ENCODE measurements at places on chromosomes 11 and 22. TPM values are rescaled to one million over a fixed set of nuclear protein-coding genes. Genes with fewer than 3 reads are reported as not detected.

VPREB3 gene
- total RNA-seq: not detected

CCDC15 gene
- 0.71 TPM for total RNA-seq

SLC22A6 gene
- total RNA-seq: not detected

SCN2B gene
- total RNA-seq: 0.69 TPM

GRCh38 chr11:72072348-72072747 is 8.0 kb downstream of the NUMA1 start:
- H3K36me3 ChIP-seq: no peaks in the 10 kb centered on the region
- H3K4me1 ChIP-seq: peaks cover 59% of the 10 kb centered on the region
- no peak for DNase-seq
- H3K27me3 ChIP-seq: no peaks in the 10 kb centered on the region
- no peak overlapping the region for H3K4me3 ChIP-seq

DNA sequence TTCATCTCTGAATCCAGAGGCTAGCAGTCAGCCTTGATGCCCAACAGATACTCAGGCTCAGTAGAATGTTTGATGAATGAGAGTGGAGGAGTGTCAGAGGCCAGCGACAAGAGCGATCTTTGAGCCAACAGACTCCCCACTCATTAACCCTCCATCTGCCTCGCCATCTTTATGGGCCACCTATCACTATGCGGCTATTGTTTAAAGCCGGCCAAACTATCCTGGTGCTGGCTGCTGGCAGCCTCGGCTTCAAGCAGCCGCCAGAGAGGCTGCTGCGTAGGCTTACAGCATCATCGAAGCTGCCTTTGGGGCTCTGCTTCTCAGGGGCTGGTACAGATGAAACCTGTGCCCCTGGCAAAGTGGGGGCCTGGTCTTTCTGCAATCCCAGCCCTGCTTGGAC is 525.6 kb downstream of the INSC start:
- H3K4me3 ChIP-seq: no peak overlapping the region
- H3K36me3 ChIP-seq: no peaks in the 10 kb centered on the region
- H3K4me1 ChIP-seq: peaks cover 6% of the 10 kb centered on the region
- no peak for DNase-seq

GRCh38 chr22:45036154-45036553 is 26.3 kb upstream of the PHF21B start:
- no peaks in the 10 kb centered on the region for H3K27me3 ChIP-seq
- H3K4me3 ChIP-seq: no peak overlapping the region
- no peak overlapping the region for H3K27ac ChIP-seq
- DNase-seq: no peak
- H3K36me3 ChIP-seq: no peaks in the 10 kb centered on the region

DNA sequence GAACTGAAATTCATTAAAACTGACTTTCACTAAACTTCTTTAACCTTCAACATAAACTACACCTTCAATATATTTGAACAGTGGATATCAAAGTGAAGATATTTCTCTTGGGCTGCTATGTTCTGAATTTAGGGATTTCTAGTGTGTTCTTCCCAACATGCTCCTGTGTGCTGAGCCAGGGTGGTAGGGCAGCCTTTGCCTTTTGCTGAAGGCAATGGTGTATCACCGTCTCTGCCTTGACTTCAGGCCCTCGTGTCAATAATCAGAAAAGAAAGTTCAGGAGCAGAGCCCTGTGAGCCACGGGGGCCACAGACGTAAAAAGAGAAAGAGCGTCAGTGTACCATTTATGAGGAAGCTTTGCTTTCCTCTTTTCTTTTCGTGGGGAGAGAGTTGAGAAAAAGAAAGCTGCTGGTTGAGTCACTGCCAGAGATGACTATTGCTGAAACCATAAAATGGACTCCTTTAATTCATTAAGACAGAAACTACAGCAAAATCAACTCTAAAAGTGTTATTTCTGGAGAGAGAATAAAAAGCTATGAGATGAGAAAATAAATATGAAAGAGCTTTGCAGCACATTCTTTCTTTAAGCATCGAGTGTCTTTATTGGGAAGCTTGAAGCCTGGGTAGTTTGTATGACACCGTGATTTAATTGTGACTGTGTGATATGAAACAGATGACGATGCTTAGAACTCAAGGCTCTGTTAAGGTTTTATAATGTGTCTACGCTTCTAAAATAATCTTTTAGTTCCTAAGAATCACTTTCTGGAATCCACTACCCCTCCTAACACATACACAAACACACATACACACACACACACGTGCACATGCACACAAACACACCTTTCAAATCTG is 271.8 kb upstream of the MTNR1B start:
- H3K27ac ChIP-seq: peak overlapping the region; percentile 5
- DNase-seq: no peak

GRCh38 chr11:122173587-122173986 is 57.6 kb upstream of the BLID start:
- H3K27ac ChIP-seq: no peak overlapping the region
- H3K4me3 ChIP-seq: no peak overlapping the region
- H3K27me3 ChIP-seq: no peaks in the 10 kb centered on the region
- peaks cover 10% of the 10 kb centered on the region for H3K4me1 ChIP-seq
- DNase-seq: no peak
- no peaks in the 10 kb centered on the region for H3K36me3 ChIP-seq

DNA sequence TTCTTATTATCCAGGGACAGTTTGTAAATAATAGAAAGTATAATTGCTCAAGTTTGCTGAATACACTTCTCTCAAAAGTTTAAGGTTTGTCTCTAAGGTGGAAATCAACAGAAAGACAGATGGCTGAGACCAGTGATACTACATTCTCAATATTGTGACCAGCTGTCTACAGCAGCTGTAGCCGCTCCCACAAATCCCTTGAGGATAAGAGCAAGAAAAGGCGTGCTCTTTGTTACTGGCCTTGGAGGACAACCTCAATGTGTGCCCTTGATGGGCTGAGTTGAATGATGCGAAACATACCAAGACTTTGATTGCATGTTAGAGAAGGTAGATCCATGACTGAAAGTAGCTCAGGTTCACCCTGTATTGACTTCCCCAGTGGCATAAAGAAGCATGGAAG is 6.1 kb downstream of the OR6M1 start:
- no peaks in the 10 kb centered on the region for H3K27me3 ChIP-seq
- no peak overlapping the region for H3K27ac ChIP-seq
- no peak overlapping the region for H3K4me3 ChIP-seq
- no peaks in the 10 kb centered on the region for H3K4me1 ChIP-seq

GRCh38 chr11:92977401-92977800 is 8.0 kb downstream of the MTNR1B start:
- H3K4me3 ChIP-seq: no peak overlapping the region
- H3K4me1 ChIP-seq: no peaks in the 10 kb centered on the region
- no peaks in the 10 kb centered on the region for H3K27me3 ChIP-seq
- H3K36me3 ChIP-seq: no peaks in the 10 kb centered on the region
- DNase-seq: no peak

GRCh38 chr22:30941363-30941740 is 27.2 kb downstream of the MORC2 start:
- peaks cover 100% of the 10 kb centered on the region for H3K36me3 ChIP-seq
- no peak for DNase-seq
- no peak overlapping the region for H3K27ac ChIP-seq
- H3K4me3 ChIP-seq: no peak overlapping the region
- H3K27me3 ChIP-seq: no peaks in the 10 kb centered on the region
- H3K4me1 ChIP-seq: peaks cover 3% of the 10 kb centered on the region

- H3K4me1 ChIP-seq: peaks cover 77% of the 10 kb centered on the region
- DNase-seq: no peak
- no peak overlapping the region for H3K4me3 ChIP-seq
- no peaks in the 10 kb centered on the region for H3K36me3 ChIP-seq
- H3K27ac ChIP-seq: no peak overlapping the region
- no peaks in the 10 kb centered on the region for H3K27me3 ChIP-seq
Observed at GRCh38 chr11:934527-934926, 8.9 kb downstream of the AP2A2 start.

DNA sequence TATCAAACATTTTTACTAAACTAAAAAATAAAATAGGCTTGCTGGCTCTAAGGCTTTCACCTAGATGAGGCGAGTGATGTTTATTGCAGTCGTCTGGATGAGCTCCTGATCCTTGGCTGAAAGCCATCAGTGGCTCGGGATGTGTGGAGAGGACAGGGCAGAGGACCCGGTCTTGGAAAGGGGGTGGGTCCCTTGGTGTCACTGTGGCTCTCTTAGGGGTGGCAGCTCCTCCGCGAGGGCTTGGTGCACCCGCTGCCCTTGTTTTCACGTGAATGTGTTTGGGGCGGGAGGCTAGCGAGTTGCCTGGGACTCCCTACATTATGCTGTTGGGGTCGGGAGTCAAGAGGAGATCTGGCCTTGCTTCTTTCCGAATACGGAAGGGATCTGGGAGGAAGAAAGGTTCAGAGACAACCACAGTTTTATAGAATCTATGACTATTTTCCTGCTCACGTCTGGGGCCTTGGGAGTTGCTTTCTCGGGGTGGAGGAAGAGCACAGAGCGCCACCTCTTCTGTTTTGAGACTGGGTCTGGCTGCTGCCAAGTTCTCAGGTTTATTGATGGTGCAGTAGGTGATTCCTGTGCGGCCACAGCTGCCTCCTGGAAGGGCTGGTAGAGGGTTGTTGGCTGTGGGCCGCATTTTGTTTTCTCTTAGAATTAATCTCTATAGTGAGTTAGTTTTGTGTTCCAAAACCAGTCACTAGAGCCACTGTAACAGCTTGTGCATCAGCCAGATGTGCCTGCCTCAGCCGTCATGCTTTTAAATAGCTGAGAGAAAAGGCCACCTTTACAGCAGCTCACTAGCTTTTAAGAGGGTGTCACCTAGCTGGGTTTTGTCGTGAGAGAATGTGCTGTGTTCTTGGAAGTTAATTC is 12.8 kb downstream of the TBC1D22A start:
- DNase-seq: no peak
- no peaks in the 10 kb centered on the region for H3K36me3 ChIP-seq
- H3K4me3 ChIP-seq: no peak overlapping the region
- no peaks in the 10 kb centered on the region for H3K27me3 ChIP-seq

GRCh38 chr11:90646706-90647105 is 423.9 kb upstream of the CHORDC1 start:
- no peak for DNase-seq
- H3K36me3 ChIP-seq: no peaks in the 10 kb centered on the region
- no peaks in the 10 kb centered on the region for H3K4me1 ChIP-seq
- H3K27me3 ChIP-seq: no peaks in the 10 kb centered on the region

DNA sequence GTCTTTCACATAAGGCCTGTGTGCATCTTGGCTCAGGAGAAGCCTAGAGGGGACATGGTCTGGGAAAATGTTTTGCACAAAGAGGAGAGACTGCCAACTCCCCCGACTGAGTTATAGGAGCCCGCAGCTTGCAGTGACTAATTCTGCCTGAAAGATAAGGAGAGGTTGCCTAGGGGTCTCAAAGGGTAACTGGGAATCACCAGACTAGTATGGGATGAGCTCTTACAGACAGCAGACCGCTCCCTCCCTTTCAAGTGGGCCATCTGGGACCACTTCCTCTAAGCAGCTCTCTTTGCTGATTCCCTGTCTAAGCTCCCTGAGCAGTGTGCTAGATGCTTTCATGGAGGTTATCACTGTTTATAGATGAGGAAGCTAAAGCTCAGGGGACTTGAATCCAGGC is 105.1 kb downstream of the TENM4 start:
- DNase-seq: no peak
- H3K27ac ChIP-seq: no peak overlapping the region
- H3K4me1 ChIP-seq: no peaks in the 10 kb centered on the region
- H3K4me3 ChIP-seq: no peak overlapping the region

DNA sequence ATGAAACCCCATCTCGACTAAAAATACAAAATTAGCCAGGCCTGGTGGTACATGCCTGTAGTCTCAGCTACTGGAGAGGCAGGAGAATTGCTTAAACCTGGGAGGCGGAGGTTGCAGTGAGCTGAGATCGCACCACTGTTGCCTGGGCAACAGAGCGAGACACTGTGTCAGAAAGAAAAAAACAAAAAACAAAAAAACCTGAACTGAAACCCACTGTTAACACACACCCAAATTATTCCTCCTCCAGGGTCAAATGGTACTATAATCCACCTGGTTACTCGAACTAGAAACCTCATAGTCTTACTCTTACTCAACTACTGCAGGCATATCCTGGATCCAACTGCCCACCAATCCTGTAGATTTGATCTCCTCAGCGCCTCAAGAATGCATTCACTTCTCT is 35.5 kb downstream of the USP28 start:
- H3K4me3 ChIP-seq: no peak overlapping the region
- DNase-seq: no peak
- no peaks in the 10 kb centered on the region for H3K4me1 ChIP-seq
- H3K36me3 ChIP-seq: peaks cover 71% of the 10 kb centered on the region
- no peak overlapping the region for H3K27ac ChIP-seq
- H3K27me3 ChIP-seq: no peaks in the 10 kb centered on the region

GRCh38 chr11:1163911-1164735 is 6.4 kb downstream of the MUC5AC start:
- DNase-seq: no peak
- H3K27ac ChIP-seq: no peak overlapping the region
- H3K36me3 ChIP-seq: no peaks in the 10 kb centered on the region
- H3K27me3 ChIP-seq: no peaks in the 10 kb centered on the region
- H3K4me1 ChIP-seq: no peaks in the 10 kb centered on the region

DNA sequence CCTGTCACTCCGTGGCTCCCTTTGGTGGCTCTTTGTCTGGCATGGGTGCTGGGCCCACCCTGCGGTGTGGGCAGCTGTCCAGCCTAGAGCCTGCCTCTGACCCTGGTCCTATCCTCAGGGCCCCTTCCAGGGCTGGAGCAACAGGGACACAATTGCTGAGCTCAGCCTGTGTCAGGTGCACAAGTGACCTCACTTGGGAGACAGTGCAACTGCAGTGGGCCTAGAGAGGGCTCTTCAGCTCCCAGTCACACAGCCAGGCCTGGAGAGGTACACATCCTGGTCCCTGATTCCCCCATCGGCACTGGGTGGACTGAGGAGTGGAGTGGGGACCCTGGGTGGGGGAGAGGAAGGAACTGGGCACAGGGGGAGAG is 43.9 kb downstream of the RTN4R start:
- no peaks in the 10 kb centered on the region for H3K27me3 ChIP-seq
- no peak overlapping the region for H3K4me3 ChIP-seq
- no peak overlapping the region for H3K27ac ChIP-seq
- no peak for DNase-seq

DNA sequence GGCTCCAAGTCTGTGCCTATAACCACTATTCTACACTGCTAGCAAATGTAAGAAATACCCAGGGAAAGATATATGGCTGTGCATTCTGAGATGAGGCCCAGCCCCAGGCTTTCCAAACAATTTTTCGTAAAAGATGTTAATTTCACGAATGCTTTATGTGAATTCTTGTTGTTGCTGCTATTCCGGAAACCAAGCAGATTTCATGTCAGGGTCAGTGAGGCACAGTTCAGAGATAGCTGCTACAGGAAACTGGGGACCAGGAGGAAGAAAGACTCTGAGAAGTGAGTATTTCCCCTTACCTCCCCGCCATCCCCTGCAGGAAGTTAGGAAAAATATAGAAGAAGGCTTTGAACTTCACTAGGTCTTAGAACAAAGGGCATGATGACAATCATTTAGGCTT is 84.7 kb upstream of the TP53I11 start:
- H3K27me3 ChIP-seq: no peaks in the 10 kb centered on the region
- H3K27ac ChIP-seq: no peak overlapping the region
- no peak overlapping the region for H3K4me3 ChIP-seq
- H3K4me1 ChIP-seq: no peaks in the 10 kb centered on the region
- no peak for DNase-seq

GRCh38 chr11:76783896-76784813 is 999 bp downstream of the TSKU start:
- H3K36me3 ChIP-seq: no peaks in the 10 kb centered on the region
- peaks cover 31% of the 10 kb centered on the region for H3K4me1 ChIP-seq
- DNase-seq: no peak
- H3K27me3 ChIP-seq: no peaks in the 10 kb centered on the region
- H3K4me3 ChIP-seq: peak overlapping the region; percentile 81

GRCh38 chr22:37588546-37589215 is 8.8 kb upstream of the LGALS2 start:
- no peaks in the 10 kb centered on the region for H3K36me3 ChIP-seq
- no peaks in the 10 kb centered on the region for H3K27me3 ChIP-seq
- no peak overlapping the region for H3K27ac ChIP-seq
- DNase-seq: no peak

Data from esophagus muscularis mucosa (tissue), 4 donors.